ENCODE measurements at places on chromosomes 3 and 15. TPM values are rescaled to one million over a fixed set of nuclear protein-coding genes. Genes with fewer than 3 reads are reported as not detected.

Gene MAP1A
- 0.59 TPM for total RNA-seq

DNA sequence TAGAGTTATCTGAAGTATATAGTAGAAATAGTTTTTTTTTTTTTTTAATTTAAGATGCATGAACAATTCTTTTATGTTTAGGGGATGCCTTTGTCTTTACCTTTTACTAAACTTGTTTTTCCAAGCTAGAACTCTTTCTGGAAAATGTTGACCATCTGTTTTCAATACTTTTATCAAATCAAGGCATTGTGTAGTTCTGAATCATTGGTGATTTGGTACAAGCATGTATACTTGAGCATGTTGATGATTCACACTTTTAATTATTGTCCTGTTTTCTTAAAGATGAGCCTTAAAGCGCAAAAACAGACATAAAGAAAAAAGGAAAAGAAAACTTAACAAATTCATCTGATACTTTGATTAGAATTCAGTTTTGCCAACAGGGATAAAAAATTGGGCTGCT, 28.3 kb downstream of the PDCD6IP start:
- H3K36me3 ChIP-seq = peaks cover 32% of the 10 kb centered on the region
- no peaks in the 10 kb centered on the region for H3K27me3 ChIP-seq
- DNase-seq = no peak

GRCh38 chr3:58688574-58688973, 22.0 kb upstream of the FAM3D start:
- H3K4me1 ChIP-seq = no peaks in the 10 kb centered on the region
- H3K27me3 ChIP-seq = no peaks in the 10 kb centered on the region
- DNase-seq = no peak
- H3K36me3 ChIP-seq = no peaks in the 10 kb centered on the region
- no peak overlapping the region for H3K27ac ChIP-seq

GRCh38 chr3:128033102-128033501, 19.1 kb upstream of the SEC61A1 start:
- DNase-seq = no peak
- no peaks in the 10 kb centered on the region for H3K4me1 ChIP-seq
- no peaks in the 10 kb centered on the region for H3K27me3 ChIP-seq
